ENCODE measurements at places on chromosomes 6 and 20. TPM values are rescaled to one million over a fixed set of nuclear protein-coding genes. Genes with fewer than 3 reads are reported as not detected.
A peak's percentile ranks its signal among the peaks of the same experiment; 100 is the strongest.

Gene SLC17A4
- not detected for total RNA-seq

Gene FAM229B
- 13.7 TPM for total RNA-seq

Gene SAMD3
- total RNA-seq: 3.6 TPM

Gene TRPC4AP
- total RNA-seq: 76.6 TPM

Gene SAMHD1
- 24.9 TPM for total RNA-seq

Gene COL10A1
- not detected for total RNA-seq

Gene LTA
- not detected for total RNA-seq

DNA sequence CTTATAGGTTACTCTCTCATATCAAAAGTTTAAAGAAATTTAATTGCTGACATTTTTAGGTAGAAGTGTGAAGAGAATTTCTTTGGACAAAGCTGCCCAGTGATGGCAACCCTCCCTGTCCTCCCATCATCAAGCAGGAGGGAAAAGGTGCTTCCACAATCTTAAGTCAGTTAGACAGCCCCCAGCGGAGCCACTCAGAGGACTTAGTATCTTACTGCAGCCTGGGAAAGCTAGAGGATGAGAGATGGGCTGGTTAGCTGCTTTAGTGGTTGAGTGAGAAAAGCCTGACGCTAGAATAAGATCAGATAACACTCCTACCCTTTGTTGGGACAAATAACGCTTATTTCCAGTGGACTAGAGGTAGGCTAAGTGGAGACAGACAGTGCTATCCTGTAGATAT, 227.1 kb downstream of the RFPL4B start:
- no peaks in the 10 kb centered on the region for H3K27me3 ChIP-seq
- DNase-seq: no peak
- H3K4me1 ChIP-seq: no peaks in the 10 kb centered on the region

GRCh38 chr6:64590965-64591675, 955.5 kb downstream of the PHF3 start:
- no peaks in the 10 kb centered on the region for H3K36me3 ChIP-seq
- H3K27ac ChIP-seq: no peak overlapping the region
- H3K4me3 ChIP-seq: no peak overlapping the region
- no peaks in the 10 kb centered on the region for H3K4me1 ChIP-seq
- no peak for DNase-seq

GRCh38 chr6:122472022-122472340, 374 bp upstream of the SERINC1 start:
- no peaks in the 10 kb centered on the region for H3K4me1 ChIP-seq
- DNase-seq: no peak
- H3K27ac ChIP-seq: peak overlapping the region; percentile 95
- no peaks in the 10 kb centered on the region for H3K27me3 ChIP-seq
- H3K4me3 ChIP-seq: peak overlapping the region; percentile 87

DNA sequence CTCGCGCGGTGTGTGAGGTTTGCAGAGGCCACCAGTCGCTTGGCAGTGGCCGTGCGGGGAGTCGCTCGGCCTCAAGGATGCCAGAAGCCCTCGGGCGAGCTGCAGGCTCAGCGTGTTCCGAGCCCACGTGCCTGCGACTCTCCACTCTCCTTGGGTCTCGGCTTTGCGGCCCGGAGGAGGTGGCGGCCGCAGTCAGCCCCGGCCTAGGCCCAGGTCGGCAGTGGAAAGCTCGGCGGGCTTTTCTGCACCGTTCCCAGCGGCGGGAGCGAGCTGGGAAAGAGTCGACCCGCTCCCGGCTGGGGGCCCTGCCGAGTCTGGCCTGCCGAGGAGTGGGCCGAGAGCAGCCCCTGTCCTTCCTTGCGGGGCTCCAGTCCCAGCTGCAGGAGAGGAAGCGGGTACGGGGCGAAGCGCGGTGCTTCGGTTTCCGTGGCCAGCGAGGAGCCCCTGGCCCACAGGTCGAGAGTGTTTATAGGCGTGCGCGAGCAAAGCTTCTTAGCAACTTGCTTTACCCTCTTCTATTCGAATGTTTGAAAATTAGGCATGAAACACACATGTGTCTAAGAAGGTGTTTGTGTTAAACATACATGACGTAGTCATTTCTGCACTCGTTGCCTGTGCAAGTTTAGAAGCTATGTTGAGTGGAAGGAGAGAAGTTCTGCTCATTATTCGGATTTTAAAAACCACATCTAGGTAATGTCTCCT, 5.6 kb downstream of the FOXC1 start:
- H3K27ac ChIP-seq: peak overlapping the region; percentile 91
- no peaks in the 10 kb centered on the region for H3K36me3 ChIP-seq
- no peaks in the 10 kb centered on the region for H3K4me1 ChIP-seq
- DNase-seq: no peak

DNA sequence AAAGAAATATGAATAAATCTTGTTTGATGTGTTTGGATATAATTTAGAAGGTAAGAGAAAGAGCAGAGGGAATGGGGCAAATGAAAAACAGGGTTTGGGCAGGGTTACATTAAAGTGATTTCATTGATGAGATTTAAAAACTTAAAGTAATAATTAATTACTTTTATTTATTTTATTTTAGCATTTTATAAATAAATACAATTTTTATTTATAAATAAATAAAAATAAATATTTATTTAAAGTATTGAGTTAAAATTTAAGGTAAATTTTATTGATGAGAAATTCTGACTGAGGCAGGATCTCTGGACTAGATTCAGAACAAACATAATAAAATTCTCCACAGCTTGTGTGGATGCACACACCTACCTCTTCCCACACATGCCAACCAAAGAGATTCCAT, 584.1 kb upstream of the BTBD3 start:
- H3K27me3 ChIP-seq: no peaks in the 10 kb centered on the region
- H3K4me3 ChIP-seq: no peak overlapping the region
- no peaks in the 10 kb centered on the region for H3K4me1 ChIP-seq

DNA sequence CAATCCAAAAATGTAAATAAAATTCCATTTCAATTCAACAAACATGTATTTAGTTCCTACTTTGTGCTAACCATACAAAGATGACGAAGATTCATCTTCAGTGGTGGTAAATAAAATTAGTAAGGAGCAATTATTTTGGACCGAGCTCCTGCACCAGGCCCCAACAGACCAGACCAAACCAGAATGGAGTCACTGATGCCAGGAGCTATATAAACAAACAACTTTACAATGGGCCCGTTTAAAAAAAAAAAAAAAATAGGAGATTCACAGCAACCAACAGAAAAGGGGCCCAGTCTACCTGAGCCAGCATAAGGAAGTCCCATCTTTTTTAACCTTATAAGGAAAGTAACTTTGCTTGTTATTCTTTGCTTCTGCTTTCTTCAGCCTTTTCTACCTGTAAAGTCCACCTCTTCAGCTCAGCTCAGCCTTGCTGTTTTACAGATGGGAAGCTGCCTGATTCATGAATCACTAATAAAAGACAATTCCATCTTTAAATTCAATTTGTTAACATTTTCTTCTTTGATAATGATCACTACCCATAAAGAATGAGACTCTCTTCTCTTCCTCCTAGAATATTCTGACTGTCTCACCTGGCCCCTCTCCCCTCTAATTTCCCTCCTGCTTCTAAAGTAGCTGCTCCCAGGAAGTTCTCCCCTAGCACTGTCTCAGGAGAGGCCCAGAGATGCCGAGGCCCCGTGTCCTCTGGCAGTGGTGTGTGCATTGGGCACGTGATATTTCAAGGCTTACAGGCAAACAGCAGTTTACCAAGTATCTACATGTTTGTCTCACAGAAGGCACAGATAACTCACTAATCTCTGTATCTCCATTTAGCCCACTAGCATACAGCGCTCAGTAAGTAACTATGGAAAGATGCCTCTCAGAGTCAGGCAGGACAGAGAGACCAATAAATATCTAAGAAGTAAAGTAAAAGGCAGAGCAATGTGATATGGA, 8.4 kb downstream of the MBOAT1 start:
- H3K4me3 ChIP-seq: no peak overlapping the region
- peaks cover 6% of the 10 kb centered on the region for H3K4me1 ChIP-seq
- no peaks in the 10 kb centered on the region for H3K27me3 ChIP-seq
- H3K36me3 ChIP-seq: no peaks in the 10 kb centered on the region
- H3K27ac ChIP-seq: peak overlapping the region; percentile 63

DNA sequence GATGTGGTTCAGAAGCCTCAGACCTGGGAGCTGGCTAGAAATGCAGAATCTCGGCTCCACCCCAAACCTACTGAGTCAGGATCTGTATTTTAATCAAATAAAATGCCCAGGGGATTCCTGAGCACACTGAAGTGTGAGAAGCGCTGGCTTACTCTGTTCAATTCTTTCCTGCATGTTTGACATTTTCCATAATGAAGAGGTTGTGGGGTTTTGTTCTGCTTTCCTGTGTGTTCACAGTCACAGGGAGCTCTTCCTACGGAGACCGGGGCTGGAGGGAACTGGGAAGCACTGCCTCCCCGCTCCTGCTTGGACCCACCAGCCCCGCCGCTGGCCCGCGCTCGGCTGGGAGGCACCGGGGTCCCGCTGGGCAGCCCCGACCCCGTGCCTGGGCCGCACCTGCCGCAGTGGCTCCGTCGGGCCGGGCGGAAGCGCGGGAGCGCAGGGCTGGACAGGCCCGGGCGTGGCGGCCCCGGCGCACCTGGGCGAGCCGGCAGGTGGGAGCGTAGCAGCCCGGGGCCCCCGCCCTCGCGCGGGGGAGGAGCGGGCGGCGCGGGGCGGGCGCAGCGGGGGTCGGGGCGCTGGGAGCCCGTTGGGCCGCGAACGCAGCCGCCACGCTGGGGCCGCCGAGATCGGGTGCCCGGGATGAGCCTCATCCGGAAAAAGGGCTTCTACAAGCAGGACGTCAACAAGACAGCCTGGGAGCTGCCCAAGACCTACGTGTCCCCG, at the start of gene MAPK13:
Gene MAPK13, plus strand, starts transcription at position 573 of the 726 bp plus-strand sequence. Its CDS starts 70 bp downstream, at position 643.
- no peaks in the 10 kb centered on the region for H3K36me3 ChIP-seq
- H3K27me3 ChIP-seq: no peaks in the 10 kb centered on the region
- H3K4me3 ChIP-seq: peak within 1 kb of the TSS; percentile 43
- peaks cover 4% of the 10 kb centered on the region for H3K4me1 ChIP-seq

DNA sequence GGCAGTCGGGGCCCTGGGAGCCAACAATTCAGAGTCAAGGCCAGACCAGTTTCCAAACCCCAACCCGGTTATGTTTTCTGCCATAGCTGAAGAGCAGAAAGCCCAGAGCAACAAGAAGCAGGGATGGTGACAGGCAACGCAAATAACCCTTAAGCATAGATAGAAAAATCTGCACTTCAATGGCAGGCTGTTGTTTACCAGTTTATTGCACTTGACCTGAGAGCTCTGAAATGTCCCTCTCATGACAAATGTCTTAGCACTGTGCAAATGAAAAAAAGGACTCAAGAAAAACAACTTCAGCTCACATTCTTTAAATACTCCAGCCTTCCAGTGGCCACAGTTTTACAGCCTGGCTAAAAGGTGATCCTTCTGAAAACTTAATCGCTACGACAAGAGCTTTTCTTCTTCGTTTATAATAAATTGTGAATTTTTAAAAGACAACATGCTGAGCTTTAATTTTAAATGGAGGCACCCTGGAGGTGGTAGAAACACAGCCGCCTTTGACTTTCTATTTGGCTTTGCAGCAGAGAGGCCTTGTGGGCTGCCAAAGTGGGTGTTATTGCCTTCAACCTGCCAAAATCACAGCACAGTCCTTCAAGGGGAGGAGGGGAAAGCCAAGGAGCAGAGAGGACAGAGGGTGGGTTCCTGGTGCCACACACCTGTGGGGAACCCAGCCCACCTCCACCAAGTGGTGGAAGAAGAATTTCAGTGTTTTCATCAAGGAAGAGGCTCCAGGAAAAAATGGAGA, 289.5 kb upstream of the CDYL start:
- no peaks in the 10 kb centered on the region for H3K36me3 ChIP-seq
- no peaks in the 10 kb centered on the region for H3K4me1 ChIP-seq
- DNase-seq: no peak

- no peaks in the 10 kb centered on the region for H3K27me3 ChIP-seq
- DNase-seq: no peak
- H3K27ac ChIP-seq: no peak overlapping the region
- H3K4me3 ChIP-seq: no peak overlapping the region
- peaks cover 2% of the 10 kb centered on the region for H3K4me1 ChIP-seq
- no peaks in the 10 kb centered on the region for H3K36me3 ChIP-seq
These were observed 2.8 kb downstream of the TBPL1 start for GRCh38 chr6:133955582-133956415.

DNA sequence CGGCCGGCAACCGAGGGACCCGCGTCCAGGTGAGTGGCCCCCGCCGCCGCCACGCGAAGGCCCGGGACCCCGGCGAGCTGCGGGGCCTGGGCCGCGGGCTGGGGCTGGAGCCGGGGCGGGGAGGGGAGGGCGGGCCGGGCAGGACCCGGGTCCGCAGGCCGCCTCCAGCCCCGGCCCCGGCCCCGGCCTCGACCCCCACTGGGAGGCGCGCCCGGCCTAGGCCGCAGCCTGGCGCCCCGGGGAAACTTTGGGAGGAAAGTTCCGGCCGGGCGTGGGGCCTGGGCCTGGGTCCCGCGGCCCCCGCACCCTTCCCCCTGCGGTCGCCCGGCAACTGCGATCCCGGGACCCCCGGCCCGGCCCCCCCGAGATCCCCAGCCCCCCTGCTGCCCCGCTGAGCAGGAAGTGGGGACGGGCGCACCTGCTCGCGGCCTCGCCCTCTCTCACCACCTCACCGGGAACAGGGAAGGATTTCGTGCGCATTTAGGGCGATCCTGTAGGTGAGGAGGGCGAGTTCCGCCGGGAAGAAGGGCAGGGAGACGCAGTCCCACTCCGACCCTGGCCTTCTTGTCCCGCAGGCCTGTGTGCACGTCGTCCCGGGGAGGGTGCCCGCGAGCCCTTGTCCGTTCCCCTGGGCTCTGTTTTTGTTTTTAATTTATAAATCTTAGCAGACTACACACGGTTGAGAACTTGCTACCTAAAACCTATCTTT, 402 bp downstream of the OSBPL2 start:
- H3K27me3 ChIP-seq: no peaks in the 10 kb centered on the region
- peak overlapping the region; percentile 94 for H3K4me3 ChIP-seq
- no peaks in the 10 kb centered on the region for H3K36me3 ChIP-seq
- DNase-seq: no peak
- peaks cover 19% of the 10 kb centered on the region for H3K4me1 ChIP-seq
- peak overlapping the region; percentile 82 for H3K27ac ChIP-seq

GRCh38 chr20:16258766-16259165, 314.5 kb downstream of the KIF16B start:
- H3K36me3 ChIP-seq: no peaks in the 10 kb centered on the region
- no peaks in the 10 kb centered on the region for H3K27me3 ChIP-seq
- H3K4me3 ChIP-seq: no peak overlapping the region
- no peak for DNase-seq

DNA sequence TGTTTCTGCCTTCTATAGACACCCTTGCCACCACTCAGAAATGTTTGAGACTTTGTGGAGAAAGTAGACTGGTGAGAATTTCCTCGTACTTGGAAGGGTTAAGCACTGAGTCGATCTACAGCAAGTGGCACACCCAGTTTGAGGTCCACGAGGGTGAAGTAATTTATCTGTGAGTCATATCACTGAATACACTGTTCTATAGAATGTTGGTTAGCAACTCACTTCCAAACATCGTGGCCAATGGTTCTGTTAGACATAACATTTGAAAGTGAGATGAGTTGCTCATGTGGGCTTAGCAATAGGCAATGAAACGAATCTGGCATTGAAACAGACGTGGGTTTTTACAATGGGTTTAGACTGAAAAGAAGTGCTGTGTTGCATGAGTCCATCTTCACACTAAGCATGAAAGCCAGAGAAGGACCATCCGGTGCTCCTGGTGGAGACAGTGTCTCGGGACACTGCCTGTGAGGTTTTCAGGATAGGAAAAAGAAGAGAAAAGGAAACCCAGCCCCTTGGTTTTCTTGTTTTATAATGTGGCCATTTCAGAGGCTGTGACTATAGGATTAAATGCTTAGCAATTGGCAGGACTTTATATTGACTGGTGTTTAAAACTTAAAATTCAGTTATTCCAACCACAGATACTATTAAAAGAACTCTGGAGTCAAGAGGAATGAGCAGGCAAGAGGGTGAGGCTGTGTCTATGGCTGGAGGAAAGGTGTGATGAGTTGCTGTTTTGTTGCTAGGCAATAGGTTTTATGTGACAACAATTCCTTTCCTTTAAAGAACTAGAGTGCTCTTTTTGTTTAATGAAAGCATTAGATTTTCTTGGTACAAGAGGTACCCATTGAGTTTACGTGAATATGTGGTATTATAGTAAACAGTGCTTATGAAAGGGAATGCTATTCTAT, 31.0 kb upstream of the EZR start:
- DNase-seq: peak; percentile 29
- peaks cover 5% of the 10 kb centered on the region for H3K4me1 ChIP-seq
- no peaks in the 10 kb centered on the region for H3K36me3 ChIP-seq
- peak overlapping the region; percentile 17 for H3K27ac ChIP-seq
